ENCODE measurements at places on chromosomes 1 and 21. TPM values are rescaled to one million over a fixed set of nuclear protein-coding genes. Genes with fewer than 3 reads are reported as not detected.

Gene PTPRC
- total RNA-seq, result 0.34 TPM

Gene ST3GAL3
- 15.5 TPM for total RNA-seq

Gene P3R3URF
- total RNA-seq, result not detected

Gene SPRR2A
- not detected for total RNA-seq

Measured in endodermal cell (in vitro differentiated cells).